Suprapubic skin (tissue), 4 donors: ENCODE measurements at places on chromosomes 3 and 15.

DNA sequence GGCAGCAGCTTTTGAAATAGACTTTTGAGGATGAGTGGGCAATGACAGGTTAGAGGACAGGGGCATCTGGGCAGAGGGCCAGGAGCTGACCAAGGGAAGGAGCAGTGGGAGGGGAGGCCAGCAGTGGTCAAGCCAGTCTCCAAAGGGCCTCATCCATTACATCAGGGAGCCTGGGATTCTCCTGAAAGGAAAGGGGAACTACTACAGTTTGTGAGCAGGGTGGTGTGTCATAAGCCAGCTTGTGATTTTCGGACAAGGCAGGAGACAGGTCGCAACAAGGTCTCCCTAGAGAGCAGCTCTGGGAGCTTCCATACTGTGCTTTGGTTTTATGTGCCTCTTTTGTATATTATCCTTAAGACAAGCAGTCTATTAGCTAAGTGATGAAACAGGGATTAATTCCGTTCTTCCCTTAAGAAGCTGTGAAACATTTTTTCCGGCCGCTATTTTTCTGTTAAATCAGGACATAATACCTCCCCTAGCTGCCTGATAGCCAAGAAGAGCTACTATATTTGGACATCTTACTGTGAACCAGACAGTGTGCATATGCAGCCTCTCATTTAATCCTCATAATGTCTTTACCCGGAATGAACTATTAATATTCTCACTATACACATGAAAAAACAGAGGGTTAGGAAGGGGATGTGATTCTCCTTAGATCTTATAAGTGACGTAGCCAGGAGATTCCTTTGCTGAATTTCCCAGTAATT, 46.4 kb downstream of the C2CD4B start:
- no peak for DNase-seq

- no peak for DNase-seq
Measured at GRCh38 chr15:66843581-66843980, 141.5 kb downstream of the SMAD6 start.

DNA sequence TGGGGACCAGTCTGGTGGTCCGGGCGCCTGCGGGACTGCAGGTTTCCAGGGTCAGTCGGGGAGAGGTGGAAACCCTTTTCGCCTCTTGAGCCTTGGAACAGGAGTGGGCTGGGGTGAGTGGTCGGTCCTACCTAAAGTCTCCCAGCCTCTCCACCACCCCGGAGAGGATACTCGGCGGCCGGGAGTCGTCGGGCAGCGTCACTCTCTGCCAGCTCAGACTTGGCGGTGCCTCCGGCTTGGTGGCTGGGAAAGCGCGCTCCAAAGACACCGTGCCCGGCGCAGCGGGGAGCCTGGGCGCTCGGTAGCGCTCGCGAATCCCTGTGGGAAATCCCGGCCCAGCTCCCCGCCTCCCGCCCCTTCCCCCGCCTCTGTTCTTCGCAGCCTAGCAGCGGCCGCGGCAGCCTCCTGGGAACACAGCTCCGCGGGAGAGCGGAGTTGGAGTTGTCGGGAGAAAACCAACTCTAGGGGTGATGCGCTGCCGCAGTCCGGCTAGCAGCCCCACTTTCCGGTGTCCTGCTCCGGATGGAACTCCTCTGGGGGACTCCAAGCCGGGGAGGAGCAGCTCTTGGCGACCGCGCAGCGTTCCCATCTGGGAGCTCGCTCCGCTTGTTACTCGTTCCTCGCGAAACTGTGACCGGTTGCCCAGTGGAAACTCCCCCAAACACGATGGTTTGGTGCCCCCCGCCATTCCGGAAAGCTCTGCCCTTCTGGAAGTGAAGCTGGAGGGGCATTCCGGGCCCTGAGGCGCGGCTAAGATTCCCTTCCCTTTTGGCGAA, 1.4 kb downstream of the EPHB1 start:
- DNase-seq, result no peak

GRCh38 chr3:7282988-7283387, 422.1 kb downstream of the GRM7 start:
- no peak for DNase-seq

DNA sequence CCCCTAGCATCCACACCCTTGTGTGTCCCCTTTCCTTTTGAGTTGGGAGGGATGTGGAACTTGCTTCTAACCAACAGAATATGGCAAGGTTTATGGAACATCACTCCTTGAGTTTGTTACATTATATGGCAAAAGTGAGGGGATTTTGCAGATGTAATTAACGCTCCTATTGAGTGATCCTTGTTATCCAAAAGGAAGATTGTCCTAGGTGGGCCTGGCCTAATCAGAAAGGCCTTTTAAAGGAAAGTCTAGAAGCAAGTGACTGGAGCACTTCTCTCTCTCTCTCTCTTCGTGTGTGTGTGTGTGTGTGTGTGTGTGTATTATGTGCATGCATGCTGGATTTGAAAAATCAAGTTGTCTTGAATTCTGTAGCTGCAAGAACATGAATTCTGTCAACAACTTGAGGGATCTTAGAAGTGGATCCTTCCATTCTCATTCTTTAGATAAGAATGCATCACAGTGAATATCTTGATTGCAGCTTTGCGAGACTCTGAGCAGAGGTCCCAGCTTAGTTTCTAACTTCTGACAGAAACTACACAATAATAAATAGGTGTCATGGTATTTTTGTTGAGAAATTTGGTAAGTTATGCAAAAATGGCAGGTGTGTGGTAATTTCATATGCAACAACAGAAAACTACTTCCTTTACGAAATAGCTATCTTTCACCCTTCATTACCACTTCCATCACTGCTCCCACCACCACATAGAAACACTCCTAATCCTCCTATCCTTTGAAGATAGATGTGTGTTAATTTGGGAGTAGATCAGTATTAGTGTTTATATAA, 360.9 kb upstream of the CBLB start:
- DNase-seq, result no peak

- no peak for DNase-seq
Measured at GRCh38 chr3:71863563-71864190, 78.7 kb upstream of the PROK2 start.

- no peak for DNase-seq
Measured at GRCh38 chr3:144915202-144915601, 943.6 kb downstream of the DIPK2A start.

GRCh38 chr3:112653209-112653871, 12.4 kb upstream of the CCDC80 start:
- DNase-seq, result no peak

- no peak for DNase-seq
Measured at GRCh38 chr15:85499371-85499887, 119.0 kb downstream of the AKAP13 start.

DNA sequence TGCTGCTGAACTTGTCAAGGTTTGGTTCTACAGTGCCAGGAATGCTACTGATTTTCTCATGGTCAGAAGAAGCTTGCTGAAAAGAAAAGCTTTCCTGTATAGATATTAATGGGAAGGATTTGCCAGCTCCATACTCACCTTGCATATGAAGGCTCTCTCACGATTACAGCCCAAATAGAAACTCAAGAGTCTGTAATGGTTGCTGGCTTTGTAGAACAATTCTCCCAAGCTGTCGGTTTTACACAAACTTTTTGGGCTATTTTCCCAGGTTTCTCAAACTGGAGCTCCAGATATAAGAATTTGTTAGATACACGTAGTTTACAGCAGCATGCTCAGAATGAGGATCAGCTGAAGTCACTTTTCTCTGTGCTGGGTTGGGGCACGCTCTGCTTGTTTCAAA, 30.1 kb upstream of the LRRC3B start:
- DNase-seq, result no peak

DNA sequence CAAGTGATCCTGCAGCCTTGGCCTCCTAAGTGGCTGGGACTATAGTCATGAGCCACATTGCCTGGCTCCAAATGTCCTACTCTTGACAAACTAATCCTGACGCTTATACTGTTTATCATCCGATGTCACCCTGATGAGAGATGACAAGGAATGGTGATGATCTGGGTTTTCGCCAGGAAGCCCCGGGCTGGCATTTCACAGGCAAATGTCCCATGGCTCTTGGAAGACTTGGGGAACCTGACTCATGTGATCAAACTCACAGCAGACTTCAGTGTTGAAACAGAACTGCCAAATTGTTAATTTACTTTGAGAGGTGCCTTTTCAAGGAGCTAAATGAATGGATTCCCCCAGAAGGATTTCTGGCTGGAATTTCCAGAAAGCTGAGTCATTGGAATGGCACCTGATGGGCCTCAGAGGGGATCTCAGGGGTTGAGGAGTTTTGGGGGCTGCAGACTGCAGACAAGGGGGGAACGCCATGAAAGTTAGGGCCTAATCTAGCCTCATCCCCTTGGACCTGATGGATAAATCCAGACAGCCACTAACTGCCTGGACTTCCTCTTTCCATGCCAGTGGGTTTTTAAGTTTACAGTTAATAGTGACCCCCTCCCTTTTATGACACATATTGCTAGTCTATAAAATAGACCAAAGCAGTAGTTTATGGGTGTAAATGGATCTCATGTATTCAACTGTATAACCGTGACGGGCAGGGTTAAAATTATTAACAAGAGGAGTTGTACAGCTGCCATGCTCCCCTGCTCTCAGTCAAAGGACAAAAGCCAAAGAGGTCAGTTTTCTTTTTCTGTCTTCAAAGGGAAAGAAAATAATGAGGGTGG, 146.6 kb downstream of the CHSY1 start:
- no peak for DNase-seq

DNA sequence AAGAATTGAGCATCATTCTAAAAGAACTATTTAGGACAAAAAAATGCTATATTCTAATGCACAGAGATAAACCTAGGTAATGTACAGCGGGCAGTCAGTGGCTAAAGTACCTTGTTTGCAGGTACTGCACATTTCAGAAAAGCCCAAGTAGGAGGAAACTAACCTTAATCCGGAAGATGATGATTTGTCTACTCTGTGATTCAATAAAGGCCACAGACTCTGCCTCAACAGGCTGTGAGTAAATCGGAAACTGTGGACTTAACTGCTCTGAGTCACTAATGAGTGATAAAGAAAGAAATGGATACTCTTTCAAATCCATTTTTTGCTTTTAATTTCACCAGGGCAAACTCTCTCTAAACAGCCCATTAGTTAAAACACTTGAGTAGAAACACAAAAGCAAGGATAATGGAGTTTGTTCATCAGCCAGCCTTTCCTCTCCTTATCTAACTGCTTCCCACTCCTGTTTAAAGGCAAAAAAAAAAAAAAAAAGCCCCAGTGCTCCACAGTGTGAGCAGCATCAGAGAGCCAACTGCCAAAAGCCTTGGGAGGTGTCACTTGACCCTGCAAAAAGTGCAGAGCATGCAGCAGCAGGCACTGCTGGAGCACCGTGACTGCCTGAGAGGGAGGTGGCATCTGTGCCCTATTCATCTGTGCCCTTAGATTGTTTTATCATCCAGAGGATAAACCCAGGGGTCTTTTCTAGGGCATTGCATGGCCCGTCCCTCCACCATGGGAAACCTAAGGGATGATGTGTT, 187.7 kb downstream of the SATB1 start:
- no peak for DNase-seq

GRCh38 chr15:60162968-60163355, 158.9 kb downstream of the FOXB1 start:
- no peak for DNase-seq

GRCh38 chr3:141384157-141384556, 15.9 kb downstream of the ZBTB38 start:
- no peak for DNase-seq

DNA sequence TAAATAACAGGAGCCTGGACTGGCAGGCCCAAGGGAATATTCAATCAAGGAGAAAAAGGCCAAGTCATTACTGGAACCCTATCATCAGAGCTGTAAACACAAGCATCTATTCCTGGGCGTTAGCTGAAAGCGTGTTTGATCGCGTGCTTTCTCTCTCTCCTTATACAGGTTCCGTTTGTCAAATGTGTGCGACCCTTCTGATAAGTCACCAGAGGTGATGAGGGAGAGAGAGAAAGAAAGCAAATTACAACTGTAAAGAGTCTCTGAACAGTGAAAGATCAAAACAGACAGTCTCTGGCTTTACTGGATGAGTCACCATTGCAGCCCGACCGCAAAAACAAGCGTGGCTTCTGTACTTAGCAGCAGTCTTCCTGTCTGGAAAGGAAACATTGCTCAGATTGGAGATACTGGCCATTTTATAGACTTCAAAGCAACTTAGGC, 39.5 kb upstream of the TPRG1 start:
- DNase-seq, result no peak

GRCh38 chr3:175208326-175208725, 349.2 kb downstream of the NAALADL2 start:
- no peak for DNase-seq

DNA sequence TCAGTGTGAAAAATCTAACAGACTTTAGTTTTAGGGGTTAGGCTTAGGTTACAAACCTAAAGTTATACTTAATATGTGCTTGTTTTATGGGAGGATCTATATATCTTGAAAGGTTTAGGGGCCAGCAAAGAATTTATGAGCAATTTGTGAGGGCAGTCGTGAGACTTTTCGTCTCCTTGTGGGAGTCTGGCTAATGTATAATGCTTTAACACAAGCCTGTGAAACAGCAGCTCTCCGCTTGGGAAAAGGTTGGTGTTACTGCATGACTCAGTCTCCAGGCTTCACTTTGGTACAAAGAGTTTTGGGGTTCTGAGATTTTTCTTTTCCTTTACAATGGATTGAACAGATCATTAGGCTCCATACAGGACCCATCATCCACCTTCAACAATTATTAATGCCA, 79.0 kb upstream of the MFGE8 start:
- no peak for DNase-seq

GRCh38 chr3:188417271-188417696, 263.3 kb downstream of the LPP start:
- DNase-seq, result peak; percentile 80
